ENCODE measurements at places on chromosomes 3 and 15.

- no peak for DNase-seq
- no peak overlapping the region for H3K4me3 ChIP-seq
- H3K4me1 ChIP-seq = no peaks in the 10 kb centered on the region
- H3K36me3 ChIP-seq = no peaks in the 10 kb centered on the region
Observed at GRCh38 chr15:57909388-57909787, 156.1 kb downstream of the ALDH1A2 start.

DNA sequence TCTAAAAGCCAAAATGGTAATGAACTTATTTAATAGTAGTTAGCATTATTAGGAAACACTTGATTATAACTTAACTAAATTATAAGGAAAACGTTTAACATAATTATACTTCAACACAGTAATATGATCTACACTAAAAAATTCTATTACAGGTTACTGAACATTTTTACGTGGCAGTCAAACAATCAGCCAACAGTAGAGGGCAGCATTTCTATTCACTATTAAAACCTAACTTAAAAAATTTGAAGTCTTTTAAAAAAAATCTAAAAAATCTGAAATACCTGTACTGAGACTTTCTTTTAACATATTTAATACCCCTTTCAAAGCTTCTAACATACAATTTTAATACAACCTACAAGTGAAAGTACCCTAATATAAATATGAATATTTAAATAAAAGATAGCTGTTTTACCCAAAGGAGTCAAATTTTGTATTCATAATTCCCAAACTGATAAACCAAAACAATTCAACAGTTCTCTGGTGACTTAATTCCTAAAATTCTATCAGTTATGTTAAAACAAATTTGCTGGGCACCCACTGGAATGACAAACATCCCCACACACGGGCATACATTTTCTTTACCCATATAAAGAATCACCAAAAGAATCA lies 41.5 kb downstream of the DLG1 start:
- H3K4me3 ChIP-seq = no peak overlapping the region
- H3K4me1 ChIP-seq = peaks cover 29% of the 10 kb centered on the region
- H3K27me3 ChIP-seq = no peaks in the 10 kb centered on the region
- H3K27ac ChIP-seq = no peak overlapping the region

DNA sequence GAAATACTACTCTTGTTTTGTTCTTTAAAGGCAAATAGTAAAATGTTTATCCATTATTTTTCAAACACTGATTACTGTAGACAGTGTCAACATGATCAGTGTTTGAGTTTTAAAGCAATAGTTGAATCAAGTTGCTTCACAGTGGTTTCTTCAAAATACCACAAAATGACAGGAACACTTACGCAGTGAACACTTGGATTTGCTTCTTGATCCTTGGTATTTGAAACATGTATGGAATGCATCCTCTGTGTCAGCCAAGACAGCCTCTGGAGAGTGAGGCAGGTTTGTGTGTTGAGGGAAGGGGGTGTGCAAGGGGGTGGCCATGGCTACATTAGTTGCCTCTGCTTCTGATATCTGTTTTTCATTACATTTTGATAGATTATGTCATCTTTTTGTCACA lies 413.0 kb downstream of the RBMS3 start:
- no peak overlapping the region for H3K4me3 ChIP-seq
- H3K27me3 ChIP-seq = no peaks in the 10 kb centered on the region
- DNase-seq = no peak
- H3K4me1 ChIP-seq = no peaks in the 10 kb centered on the region
- H3K36me3 ChIP-seq = no peaks in the 10 kb centered on the region

DNA sequence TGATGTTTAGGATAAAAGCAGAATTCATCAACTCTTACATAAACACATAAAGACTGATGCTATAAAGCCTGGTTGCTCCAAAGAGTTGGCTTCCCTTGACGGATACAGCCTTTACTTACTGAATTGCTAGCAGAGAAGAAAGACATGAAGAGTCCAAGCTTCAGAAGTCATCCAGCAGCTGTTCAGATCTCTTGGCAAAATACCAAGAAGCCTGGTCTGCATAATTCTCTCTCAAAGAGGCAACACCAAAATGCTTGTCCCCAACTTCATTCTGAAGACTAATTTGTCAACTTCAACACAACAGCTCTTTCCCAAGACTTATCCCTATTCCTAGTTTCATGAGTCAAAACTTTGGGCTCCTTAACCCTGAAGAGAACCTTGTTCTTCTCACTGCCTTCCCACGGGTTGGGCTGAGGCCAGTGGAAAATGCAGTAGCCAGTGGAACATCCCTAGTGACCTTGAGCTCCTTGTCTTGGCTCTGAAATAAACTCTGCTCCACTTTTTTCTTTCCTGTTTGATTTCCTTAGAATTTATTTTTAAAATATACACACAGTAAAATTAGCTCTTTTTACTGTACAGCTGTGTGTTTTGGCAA lies 119.2 kb upstream of the THBS1 start:
- peaks cover 4% of the 10 kb centered on the region for H3K27me3 ChIP-seq
- no peak for DNase-seq
- no peaks in the 10 kb centered on the region for H3K4me1 ChIP-seq

DNA sequence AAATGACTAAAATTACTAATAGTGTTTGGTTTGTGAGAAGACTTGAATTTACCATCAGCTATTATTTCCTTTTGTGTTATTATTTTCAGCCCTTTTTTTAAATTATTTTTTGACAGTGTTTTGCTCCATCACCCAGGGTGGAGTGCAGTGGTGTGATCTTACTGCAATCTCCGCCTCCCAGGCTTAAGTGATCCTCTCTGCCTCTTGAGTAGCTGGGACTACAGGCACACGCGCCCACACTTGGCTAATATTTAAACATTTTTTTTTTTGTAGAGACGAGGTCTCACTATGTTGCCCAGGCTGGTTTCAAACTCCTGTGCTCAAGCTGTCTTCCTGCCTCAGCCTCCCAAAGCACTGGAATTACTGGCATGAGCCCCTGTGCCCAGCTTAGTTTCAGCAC lies 31.7 kb upstream of the UTS2B start:
- H3K36me3 ChIP-seq = peaks cover 44% of the 10 kb centered on the region

GRCh38 chr15:31554261-31554660 lies 227.6 kb downstream of the KLF13 start:
- peaks cover 6% of the 10 kb centered on the region for H3K27me3 ChIP-seq
- no peak overlapping the region for H3K27ac ChIP-seq
- H3K4me3 ChIP-seq = no peak overlapping the region
- no peaks in the 10 kb centered on the region for H3K36me3 ChIP-seq

- H3K4me1 ChIP-seq = peaks cover 23% of the 10 kb centered on the region
- peaks cover 2% of the 10 kb centered on the region for H3K27me3 ChIP-seq
- H3K4me3 ChIP-seq = no peak overlapping the region
- no peak for DNase-seq
- no peak overlapping the region for H3K27ac ChIP-seq
- H3K36me3 ChIP-seq = no peaks in the 10 kb centered on the region
Observed at GRCh38 chr15:74422265-74422651, 11.5 kb downstream of the SEMA7A start.

- peaks cover 54% of the 10 kb centered on the region for H3K4me1 ChIP-seq
- H3K4me3 ChIP-seq = peak overlapping the region; percentile 46
- H3K27ac ChIP-seq = peak overlapping the region; percentile 95
- no peak for DNase-seq
- H3K36me3 ChIP-seq = peaks cover 32% of the 10 kb centered on the region
Observed at GRCh38 chr3:14145670-14146380, 21.0 kb downstream of the TMEM43 start.

- H3K36me3 ChIP-seq = peaks cover 49% of the 10 kb centered on the region
- no peak overlapping the region for H3K27ac ChIP-seq
- H3K4me3 ChIP-seq = no peak overlapping the region
- peaks cover 2% of the 10 kb centered on the region for H3K27me3 ChIP-seq
Observed at GRCh38 chr15:49279521-49280456, 109.7 kb downstream of the GALK2 start.

DNA sequence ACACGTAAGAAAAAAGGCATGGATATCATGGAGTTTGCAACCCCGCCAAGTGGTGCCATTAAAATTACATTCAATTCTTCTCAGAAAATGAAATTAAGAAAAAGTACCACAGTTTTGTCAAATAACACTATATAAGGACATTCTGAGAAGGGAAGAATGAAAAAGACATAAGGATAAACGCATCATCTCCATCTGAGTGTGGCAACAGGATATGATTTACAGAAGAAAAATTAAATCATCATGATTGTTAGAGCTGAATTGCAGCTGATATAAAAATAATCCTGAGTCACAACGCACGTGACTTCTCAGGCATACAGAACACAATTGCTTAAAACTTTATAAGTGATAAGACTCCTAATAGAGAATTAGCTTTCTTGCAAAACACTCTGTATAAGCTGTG lies 133.8 kb downstream of the GREM1 start:
- no peak for DNase-seq
- H3K4me3 ChIP-seq = no peak overlapping the region
- H3K4me1 ChIP-seq = no peaks in the 10 kb centered on the region
- no peaks in the 10 kb centered on the region for H3K36me3 ChIP-seq

DNA sequence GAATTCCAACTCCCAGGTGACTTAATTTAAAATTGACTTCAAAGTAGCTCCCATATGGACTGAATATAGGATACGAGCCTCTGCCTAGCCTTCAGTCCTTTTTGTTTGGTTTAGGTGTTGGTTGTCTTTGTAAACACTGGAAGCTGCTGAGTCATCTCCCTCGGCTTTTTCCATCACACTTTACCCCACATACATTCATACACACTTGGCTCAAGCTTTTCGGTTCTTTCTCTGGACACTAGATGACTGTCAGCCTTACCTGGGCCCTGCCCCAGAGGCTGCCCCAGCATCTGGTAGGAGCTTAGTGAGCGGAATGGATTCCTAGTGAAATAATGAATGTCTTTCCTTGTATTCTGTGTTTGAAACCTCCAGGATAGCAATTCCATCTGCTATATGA lies 201.5 kb upstream of the IL12A start:
- no peaks in the 10 kb centered on the region for H3K4me1 ChIP-seq
- no peak overlapping the region for H3K4me3 ChIP-seq

- H3K27me3 ChIP-seq = peaks cover 6% of the 10 kb centered on the region
- DNase-seq = no peak
- no peak overlapping the region for H3K27ac ChIP-seq
- no peaks in the 10 kb centered on the region for H3K36me3 ChIP-seq
Observed at GRCh38 chr3:56375654-56376053, 92.6 kb downstream of the ERC2 start.

DNA sequence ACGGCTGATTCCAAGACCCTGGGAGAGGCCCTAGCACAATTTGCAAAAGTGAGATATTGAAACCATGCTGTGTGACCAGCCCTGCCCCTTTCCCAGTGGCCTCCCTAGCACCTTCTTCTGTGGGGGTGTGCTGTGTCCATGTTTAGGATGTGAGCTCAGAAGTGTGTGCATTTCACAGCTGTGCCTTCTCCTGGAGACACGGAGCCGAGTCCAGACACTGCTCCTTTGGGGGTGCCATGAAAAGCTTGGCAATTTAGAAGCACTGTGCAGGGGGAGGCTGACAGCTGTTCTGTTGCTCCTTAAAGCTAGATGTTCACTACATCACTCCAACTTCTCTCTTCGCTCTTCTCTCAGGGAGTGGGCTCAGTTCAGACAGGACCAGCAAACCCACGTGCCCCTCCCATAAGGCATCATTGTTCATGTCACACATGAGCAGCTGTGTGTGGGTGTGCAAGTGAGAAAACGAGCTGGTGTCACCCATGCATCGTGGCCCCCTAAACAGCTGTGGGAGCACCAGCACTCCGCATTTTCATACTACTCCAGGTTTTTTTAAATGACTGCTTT lies 492.6 kb downstream of the GABRG3 start:
- H3K36me3 ChIP-seq = no peaks in the 10 kb centered on the region
- no peak for DNase-seq
- H3K27ac ChIP-seq = no peak overlapping the region
- H3K4me3 ChIP-seq = no peak overlapping the region
- H3K4me1 ChIP-seq = no peaks in the 10 kb centered on the region

GRCh38 chr15:65938604-65939003 lies 69.3 kb downstream of the RAB11A start:
- no peaks in the 10 kb centered on the region for H3K4me1 ChIP-seq
- no peak overlapping the region for H3K4me3 ChIP-seq
- no peak overlapping the region for H3K27ac ChIP-seq

DNA sequence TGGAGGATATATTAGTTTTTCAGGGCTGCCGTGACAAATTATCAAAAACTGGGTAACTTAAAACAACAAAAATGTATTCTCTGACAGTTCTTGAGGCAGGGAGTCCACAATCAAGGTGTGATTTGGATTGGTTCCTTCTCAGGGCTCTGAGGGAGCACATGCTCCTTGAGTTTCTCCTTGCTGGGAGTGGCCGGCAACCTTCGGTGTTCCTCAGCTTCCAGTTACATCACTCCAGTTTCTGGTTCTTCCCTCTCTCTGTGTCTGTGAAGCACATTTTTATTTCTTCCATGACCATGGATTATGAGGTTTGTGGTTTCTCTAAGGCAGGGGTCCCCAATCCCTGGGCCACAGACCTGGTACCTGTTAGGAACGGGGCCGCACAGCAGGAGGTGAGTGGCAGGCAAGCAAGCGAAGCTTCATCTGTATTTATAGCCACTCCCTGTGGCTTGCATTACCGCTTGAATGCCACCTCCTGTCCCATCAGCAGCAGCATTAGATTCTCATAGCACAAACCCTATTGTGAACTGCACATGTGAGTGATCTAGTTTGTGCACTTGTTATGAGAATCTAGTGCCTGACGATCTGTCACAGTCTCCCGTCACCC lies 24.3 kb downstream of the LRRC28 start:
- peaks cover 13% of the 10 kb centered on the region for H3K4me1 ChIP-seq
- H3K36me3 ChIP-seq = no peaks in the 10 kb centered on the region
- no peak overlapping the region for H3K4me3 ChIP-seq
- H3K27ac ChIP-seq = no peak overlapping the region
- H3K27me3 ChIP-seq = no peaks in the 10 kb centered on the region

DNA sequence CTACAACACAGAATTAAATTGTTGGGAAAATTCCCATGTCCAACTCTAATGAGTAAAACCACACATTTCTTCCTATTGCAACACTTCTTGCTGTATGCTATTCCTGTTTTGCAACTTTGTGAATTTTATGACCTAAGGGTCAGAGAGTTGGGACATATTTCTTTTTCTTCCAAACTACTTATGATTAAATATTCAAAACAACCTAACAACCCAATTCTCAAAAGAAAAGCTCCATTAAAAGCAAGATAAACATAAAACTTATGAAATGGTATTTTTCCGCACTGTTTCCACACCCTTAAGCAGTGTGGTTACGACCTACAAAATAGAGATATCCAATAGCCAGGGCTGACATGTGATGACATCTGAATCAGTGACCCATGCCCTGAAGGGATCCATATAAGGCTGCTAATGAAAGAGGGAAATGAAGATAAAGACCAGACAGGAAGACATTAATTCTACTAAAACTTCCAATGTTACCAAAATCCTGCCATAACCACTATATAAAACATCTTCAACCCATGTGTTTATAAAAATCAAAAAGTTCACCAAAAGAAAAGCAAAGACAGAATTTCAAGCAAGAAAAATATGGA lies 45.6 kb downstream of the DMXL2 start:
- H3K4me3 ChIP-seq = no peak overlapping the region
- DNase-seq = no peak
- no peaks in the 10 kb centered on the region for H3K36me3 ChIP-seq
- H3K4me1 ChIP-seq = no peaks in the 10 kb centered on the region
